Endothelial cell (in vitro differentiated cells): ENCODE measurements at places on chromosomes 2 and 18. TPM values are rescaled to one million over a fixed set of nuclear protein-coding genes. Genes with fewer than 3 reads are reported as not detected.

CASP10 gene
- 38.6 TPM for total RNA-seq

RGPD3 gene
- 0.15 TPM for total RNA-seq

UGT1A4 gene
- total RNA-seq: not detected

LIPG gene
- 19.6 TPM for total RNA-seq

MYO5B gene
- 1.5 TPM for total RNA-seq

RBM44 gene
- 0.44 TPM for total RNA-seq

TEKT4 gene
- total RNA-seq: not detected

SERPINB3 gene
- total RNA-seq: not detected

CDK15 gene
- total RNA-seq: not detected

GALNT5 gene
- total RNA-seq: 0.15 TPM

HOXD13 gene
- total RNA-seq: not detected

UGT1A8 gene
- total RNA-seq: not detected

EPHA4 gene
- 62.0 TPM for total RNA-seq
